ENCODE measurements at places on chromosomes 3 and 15.

- no peak for DNase-seq
Observed at GRCh38 chr3:5499404-5499803, 311.9 kb downstream of the EDEM1 start.

DNA sequence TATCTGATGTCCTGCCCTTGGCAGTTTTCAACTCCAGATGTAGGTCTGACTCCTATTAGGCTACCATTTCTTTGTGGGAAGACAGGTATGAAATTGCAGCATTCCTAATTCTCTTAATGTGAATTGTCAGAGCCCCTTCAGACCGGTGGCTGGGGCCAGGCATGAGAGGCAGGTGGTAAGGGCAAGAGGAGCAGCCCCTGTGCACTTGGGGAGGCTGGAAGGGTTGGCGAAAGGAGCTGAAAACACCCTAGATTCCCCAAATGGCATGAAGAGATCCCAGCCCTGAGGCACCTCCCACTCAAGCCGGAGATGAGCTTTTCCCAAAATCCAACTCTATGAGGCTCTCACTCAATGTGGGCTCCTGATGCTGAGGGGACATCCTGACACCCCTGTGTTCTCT, 453.2 kb downstream of the NR2F2 start:
- DNase-seq: no peak

DNA sequence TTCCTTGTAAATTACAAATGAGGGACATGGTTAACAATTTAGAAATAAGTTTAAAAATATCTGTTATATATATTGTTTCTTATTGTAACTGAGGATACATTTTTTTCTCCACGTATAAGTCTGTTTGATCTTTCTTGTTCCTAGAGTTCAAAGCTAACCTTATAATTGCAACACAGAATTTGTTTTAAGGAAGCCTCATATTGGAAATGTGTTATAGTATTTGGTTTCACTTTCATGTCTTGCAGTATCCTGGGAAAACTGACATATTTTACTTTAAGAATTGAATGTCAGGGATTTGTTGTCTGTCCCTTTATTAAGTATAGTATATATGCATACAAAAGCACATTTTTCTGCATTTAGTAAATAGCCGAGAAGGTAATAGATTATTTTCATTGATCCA, 23.5 kb upstream of the NIT2 start:
- no peak for DNase-seq

DNA sequence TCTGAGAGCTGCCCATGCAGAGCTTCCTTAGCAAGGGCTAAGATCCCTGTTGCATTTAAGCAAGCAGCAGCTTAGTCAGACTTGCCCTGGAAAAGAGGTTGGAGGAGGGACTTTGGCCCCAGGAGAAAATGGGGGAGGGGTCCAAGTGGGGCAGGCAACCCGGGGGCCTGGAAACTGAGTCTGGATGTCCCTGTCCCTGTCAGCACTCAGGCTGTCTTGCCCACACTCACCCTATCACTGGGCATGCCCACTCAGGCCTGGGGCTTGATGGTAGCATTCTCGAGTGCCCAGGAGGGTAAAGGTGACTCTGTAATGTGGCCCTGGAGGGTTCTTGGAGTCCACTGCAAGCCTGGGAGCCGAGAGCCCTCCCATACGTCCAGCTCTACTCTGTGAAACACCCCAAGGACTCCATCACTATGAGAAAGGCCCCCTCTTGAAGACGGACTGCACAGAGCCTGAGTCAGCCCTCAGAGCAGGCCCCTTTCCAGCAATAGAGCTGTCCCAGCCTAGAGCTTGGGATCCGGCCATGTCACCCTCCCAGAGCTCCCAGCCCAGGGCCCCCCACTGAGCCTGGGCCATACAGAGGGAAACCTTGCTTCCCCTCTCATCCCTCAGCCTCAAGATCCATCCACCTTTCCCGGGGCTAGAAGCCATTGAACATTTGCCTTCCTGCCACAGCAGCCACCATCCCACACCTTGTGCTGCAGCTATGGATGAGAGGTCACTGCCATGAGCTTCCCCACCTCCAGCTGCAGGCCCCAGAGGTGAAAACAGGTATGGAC, 13.4 kb downstream of the MYL3 start:
- no peak for DNase-seq

DNA sequence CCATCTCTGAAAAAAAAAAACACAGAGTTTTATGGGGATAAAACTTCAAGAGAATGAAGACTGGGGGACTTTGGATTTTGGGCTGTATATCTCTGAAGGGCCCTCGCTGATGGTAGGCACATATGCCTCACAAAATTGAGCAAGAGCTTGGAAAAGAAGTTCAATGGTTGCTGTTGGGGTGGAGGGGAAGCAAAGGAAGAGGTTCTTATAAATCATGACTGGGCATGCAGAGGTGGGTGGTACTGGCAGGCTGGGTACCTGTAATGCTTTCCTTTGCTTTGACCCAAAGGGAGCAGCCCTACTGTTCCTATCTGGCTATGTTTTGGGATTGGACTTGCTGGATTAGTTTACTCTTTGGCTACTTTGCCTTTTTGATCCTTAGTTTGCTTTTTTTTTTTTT, 6.0 kb upstream of the RTP1 start:
- no peak for DNase-seq
